ENCODE measurements at places on chromosomes 12 and 14.

DNA sequence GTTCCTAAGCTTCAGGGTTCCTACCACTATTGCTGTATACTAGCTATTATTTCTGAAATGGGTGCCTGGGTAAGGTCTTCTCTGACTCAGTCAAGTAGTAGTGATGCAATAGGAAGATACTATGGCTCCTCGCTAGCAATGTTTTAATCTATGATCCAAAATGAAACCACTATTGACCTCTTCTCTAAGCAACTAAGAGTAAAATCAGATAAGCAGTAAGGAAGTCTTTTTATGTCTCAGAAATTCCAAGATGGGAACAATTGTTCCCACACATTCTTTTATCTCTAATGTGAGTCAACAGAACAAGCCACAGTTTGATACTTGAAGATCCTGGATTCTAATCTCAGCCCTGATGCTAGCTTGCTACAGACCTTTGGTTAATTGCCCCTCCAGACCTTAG lies 45.1 kb downstream of the AREL1 start:
- no peak for DNase-seq

DNA sequence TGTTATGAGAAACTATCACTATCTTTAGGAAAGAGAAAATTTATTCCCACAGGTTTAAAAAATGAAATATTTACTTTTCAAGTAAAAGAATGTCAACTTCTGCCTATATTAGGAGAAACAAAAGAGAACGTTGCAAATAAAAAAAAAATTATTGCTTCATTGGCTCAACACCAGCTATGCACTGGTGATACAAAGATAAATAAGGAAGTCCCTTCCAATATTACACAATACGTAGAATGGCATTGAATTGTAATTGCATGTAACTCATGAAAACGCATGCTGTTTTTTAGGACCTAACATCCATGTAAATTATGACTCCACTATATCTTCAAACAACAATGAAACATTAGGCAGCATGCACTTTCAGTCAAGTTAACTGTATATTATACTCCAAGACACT lies 56.4 kb upstream of the RERGL start:
- no peak for DNase-seq

DNA sequence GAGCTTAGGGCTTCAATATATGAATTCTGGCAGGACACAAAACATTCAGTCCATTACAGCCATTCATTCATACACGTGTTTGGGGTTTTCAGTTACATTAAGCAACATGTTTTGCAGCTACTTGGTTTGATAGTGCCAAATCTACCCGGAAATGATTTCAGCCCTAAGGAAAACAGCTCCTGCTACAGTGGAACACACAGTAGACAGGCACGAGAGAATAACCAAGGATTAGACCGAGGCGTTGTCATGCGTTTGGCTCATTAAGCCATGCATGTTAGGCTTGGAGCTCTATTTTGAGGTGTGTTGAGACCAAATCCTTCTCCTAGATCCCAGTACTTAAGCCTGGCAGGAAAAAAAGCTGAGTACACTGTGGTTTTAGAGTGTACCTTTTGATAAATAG lies 177.4 kb downstream of the PRKCH start:
- DNase-seq, result no peak

- DNase-seq, result no peak
These were observed 14.9 kb downstream of the ATP2B1 start for GRCh38 chr12:89693639-89694202.

DNA sequence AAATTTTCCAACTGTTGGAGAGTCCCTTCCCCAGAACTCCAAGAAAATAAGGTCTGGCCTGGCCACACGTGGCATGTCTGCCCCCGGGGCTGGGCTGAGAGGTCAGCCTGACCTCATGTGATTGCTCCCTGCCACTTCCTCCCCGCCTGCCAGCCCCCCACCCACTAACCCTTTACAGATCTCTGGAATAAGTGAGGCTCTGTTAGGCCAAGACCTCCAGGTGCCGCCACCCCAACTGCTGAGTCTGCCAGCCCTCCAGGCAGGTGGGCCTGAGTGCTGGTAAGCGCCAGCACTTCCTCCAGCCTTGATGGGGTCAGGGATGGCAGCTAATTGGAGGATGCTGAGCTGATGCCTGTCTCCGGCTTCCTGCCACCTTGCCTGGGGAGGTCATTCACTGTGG lies 658.4 kb downstream of the MED13L start:
- DNase-seq, result no peak

DNA sequence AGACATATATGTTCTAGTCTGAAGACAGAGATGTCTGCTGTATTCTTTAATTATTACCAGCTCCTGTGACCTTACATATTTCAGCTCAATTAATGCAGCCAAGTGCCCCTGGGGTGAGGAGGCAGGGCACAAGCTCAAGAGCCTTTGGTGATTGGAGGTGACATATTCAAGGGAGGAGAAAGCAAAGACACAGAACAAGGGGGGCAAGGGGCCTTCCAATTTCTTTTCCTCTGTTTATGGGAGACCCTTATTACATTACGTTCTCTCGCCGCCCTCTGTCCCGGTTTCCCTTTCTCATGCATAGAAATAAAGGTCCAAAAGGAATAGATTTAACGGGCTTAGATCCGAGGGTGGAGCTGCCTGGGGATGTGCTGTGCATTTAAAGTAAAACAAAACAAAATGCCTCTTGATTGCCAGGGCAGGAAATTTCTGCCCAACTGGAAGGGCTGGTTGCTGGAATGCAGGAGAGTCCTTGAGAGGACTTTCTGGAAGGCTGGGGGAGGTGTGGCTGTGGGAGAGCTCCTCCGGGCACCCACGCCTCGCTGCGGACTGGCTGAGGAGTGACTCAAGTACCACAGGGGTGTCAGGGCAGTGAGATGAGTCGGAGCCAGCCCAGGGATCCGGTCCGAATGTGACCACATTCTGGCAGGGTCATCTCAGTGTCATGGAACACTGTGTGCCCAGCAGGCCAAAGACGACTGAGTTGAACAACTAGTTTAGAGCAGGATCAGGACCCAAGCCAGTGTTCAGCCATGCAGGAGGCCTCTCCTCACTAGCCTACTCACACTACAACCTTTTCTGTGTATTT lies 32.1 kb upstream of the GSG1 start:
- no peak for DNase-seq

DNA sequence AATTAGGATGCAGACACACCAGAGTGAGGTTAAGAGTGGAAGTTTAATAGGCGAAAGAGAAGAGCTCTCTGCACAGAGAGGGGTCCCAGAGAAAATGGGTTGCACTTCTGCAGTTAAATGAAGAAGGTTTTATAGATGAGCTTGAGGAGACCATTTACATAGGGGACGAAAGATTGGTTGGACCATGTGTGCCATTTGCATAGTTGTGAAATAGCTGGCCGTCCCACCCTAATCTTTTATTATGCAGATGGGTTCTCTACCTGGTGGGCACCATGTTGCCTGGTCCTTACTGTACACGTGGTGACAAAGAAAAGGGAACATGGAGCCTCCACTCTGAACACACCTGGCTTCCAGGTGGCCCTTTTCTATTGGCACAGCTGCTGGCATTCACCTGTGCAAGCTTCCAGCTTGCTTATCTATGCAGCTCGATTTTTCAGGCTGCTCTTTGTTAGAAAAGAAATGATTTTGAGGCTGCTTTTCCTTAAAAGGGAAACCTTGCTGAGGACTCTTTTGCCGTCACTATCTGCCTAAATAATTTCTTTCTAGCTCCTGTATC lies 67.1 kb upstream of the SRSF5 start:
- DNase-seq, result peak; percentile 71

DNA sequence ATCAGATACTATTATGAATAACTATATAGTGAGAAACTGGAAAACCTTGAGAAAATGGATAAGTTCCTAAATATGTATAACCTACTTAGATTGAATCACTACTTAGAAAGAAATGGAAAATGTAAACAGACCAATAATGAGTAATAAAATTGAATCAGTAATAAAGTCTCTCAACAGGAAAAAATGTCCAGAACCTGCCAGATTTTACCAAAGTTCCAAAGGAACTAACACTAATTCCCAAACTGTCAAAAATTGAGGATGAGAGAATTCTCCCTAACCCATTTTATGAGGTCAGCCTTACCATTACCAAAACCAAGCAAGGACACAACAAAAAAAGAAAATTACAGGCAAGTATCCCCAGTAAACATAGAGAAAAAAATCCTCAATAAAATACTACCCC lies 272.0 kb downstream of the RPAP3 start:
- DNase-seq, result no peak

GRCh38 chr14:80669426-80669825 lies 272.1 kb downstream of the CEP128 start:
- no peak for DNase-seq

DNA sequence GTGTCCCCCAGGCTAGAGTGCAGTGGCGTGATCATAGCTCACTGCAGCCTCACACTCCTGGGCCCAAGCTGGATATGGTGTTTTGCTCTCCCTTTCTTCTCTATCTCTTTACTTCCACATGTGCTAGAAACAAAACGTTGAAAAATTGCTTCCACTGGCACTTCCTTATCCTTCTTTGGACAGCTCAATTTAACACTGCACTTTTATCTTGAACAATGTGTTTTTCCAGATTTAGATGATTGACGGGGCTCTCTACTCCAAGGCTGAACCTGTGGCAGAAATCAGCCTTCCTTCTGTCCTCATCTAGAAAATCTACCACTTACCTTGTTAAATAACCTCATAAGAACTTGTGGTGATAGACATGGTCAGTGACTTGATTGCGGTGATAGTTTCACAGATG lies 165.1 kb downstream of the DAD1 start:
- no peak for DNase-seq

- DNase-seq, result no peak
These were observed 2.4 kb downstream of the TMEM121 start for GRCh38 chr14:105528586-105529318.

DNA sequence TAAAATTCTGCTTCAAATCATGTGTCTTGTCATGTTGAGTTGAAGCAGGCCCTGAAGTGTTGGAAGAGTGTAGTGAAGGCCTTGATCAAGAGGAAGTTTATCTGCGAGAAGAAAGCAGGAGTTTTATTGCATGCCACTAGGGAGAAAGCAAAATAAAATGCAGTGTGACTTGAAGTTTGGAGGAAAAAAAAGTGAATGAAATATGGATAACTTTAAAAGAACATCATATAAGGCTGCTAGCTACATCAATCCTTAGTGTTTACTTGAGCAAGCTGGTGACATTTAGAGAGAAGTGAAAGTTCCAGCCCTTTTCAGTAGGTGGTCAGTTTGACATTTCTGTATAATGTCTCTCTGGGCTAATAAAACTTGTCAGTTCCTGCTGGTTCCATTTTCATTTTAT lies 841.1 kb downstream of the TMTC2 start:
- DNase-seq, result no peak

DNA sequence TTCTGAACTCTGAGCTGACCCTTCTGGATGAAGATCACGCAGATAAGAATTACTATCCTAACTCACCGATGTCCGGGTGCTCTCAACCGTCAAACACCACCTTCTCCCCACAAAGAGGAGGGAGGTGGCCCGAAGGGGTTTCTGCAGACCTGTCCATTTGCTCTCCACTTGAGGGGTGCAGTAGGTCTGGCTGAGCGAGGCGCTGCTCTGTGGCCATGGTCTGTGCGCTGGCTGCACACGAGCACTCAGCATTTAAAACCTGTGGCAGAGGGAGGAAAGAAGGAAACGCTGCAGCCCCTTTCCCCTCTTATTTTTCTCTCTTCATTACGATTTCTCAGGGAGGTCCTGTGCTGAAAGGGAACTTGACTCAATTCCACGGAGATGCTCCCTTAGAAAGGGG lies 1.5 kb upstream of the HOXC13 start:
- no peak for DNase-seq

DNA sequence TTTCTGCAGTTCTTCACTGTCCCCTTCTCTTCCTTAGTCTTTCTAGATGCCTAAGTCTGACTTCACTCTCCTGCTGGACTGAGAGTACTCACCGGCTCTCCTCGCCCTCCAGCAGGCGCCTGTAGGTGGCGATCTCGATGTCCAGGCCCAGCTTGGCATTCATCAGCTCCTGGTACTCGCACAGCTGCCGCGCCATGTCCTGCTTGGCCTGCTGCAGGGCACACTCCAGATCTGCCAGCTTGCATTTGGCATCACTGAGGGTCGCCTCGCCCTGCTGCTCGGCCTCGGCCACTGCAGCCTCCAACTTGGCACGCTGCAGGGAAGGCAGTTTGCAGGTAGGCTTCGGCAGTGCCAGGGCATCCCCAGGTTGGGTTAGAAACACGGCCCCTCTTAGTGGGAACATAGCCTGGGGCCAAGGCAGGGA lies 5.2 kb downstream of the KRT84 start:
- no peak for DNase-seq

DNA sequence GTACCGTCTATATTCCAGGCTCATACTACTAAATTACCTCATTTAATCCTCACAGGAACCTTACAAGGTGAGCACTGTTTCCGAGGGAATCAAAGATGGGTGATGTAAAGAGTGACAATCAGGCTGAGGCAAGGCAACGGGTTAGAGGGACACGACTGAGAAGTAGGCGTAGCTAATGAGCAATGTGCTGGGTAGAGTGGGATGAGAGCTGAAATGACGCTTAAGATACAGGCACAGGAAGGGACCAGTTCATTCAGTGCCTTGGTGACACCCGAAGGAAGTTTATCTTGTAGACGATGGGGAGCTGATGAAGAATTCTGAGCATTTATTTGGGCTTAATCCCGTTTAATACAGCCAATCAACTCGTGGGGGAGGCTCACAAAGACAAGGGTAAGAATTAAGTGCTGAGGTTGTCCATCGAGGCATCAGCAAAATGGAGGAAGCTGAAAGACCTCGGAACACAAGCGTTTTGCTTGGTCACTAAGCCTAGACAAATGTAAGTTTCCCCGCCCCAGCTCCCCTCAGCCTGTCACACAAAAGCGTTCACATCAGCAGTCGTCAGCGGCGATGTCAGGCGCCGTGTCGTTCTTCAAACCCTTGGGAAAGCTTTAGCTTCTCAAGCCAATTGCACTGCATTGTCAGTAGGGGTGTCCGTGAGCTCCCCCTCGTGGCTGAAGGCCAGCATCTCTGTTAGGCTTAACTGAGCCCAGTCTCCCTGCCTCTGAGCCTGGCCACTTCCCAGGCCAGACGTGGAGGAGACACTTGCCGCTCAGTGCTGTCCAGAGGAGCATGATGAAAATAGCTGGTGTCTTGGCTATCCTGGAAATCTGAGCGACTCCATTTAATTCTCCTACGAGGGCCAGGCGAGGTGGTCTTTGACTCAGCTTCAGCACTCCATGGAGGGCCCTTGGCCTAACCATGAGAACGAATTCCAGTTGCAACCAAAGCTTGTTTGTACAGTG lies 288.5 kb upstream of the G2E3 start:
- peak; percentile 79 for DNase-seq

GRCh38 chr12:47735649-47736048 lies 10.4 kb upstream of the ENDOU start:
- no peak for DNase-seq

DNA sequence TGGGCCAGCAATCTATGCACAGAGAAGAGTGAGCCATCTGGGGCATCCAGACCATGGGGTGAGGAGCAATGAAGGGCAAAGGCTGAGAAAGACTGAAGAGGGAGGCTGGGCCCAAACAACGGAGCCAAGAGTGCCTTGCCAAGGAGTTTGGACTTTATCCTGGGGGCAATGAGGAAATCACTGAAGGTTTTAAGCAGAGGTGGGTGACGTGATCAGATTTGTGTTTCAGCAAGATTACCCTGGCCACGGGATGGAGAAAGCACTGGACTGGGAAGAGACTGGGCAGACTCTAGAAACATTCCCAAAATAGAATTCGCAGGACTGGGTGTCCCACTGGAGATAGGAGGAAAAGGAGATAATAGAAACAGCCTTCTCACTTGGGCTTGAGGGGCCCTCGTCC lies 65.3 kb downstream of the DPF3 start:
- no peak for DNase-seq

Data from NCI-H187 (cell line).